Mesenteric fat pad (tissue), 1 donor: ENCODE measurements at places on chromosomes 4 and X.

- no peak for DNase-seq
Measured at GRCh38 chrX:9569876-9570301, 105.0 kb downstream of the TBL1X start.

- DNase-seq, result no peak
Measured at GRCh38 chrX:13081395-13082205, 37.2 kb upstream of the FAM9C start.

DNA sequence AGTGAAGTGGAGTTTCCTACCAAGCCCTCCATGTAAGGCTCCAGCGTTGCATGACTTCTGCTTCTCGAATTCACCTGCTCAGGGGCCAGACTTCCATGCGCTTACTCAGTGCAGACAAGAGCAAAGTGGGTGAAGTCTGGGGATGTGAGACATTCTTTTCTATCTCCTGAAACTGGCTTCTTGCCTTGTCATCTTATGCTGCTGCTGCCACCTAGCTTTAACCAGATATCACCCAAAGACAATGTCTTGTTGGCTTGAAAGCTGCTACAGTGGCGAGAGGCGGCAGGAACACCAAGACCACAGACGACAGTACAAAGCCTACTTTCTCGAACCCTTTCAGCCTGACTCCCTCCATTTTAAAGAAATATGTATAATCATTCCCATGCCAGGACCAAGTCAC lies 103.6 kb upstream of the ADGRG2 start:
- DNase-seq, result no peak

GRCh38 chrX:48665991-48666390 lies 17.6 kb upstream of the WAS start:
- no peak for DNase-seq

DNA sequence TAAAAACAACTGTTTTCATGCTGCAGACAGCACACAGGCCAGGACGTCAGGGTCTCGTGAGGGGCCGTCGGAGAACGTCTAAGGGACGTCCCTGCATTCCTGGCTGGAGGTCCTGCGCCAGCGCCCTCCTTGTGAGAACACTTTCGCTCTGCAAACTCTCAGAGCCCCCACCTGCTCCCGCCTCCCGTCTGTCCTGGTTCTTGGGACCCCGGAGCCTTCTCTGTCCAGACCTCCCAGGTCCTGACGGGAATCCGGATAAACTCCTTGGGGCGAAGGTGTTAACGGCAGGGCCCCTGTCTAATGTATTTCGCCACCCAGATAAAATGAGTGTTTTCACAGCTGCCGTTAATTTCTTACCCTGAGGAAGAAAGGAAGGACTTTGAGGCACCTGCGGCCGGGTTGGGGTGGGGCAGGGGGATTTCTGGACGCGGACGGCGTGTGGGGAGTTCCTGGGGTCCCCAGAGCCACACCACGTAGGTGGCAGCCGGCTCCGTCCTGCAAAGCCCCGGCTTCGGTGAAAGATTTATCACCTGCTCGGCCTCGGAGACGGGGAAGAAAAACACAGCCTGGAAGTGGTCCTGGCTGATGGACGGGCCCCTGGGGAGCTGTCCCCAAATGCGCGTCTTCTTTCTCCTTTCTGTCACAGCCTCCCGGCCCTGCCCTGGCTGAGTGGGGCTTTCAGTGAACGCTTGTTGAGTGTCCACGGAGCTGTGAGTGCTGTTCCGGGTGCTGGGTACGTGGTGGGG lies 35.1 kb upstream of the PPP2R3B start:
- DNase-seq, result no peak

DNA sequence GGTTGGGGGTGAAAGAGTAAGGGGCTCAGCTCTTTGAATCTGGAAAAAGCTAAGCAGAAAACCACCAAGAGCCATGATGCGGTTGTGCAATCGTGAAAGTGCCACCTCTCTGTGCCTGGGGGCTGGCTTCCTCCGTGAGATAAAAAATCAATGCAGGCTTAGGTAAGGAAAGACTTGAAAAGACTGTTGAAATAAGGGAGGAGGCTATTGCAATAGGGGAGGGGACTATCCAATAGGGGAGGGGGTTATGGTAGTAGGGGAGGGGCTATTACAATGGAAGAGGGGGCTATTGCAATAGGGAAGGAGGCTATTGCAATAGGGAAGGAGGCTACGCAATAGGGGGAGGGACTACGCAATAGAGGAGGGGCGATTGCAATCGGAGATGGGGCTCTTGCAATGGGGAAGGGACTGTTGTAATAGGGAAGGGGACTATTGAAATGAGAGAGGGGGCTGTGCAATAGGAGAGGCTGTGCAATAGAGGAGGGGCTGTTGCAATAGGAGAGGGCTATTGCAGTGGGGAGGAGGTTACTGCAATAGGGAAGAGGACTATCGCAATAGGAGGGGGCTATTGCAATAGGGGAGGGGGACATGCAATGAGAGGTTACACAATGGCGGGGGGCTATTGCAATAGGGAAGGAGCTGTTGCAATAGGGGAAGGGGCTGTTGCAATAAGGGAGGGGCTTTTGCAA lies 162.3 kb upstream of the PSAPL1 start:
- no peak for DNase-seq

- no peak for DNase-seq
Measured at GRCh38 chr4:23266401-23266800, 573.7 kb downstream of the GBA3 start.
